Eye (tissue), 1 donor: ENCODE measurements at places on chromosomes 16 and 17.

GRCh38 chr16:17470908-17471718 is at the start of gene XYLT1:
Gene XYLT1, minus strand, starts transcription at chr16:17470960. Its CDS starts 164 bp downstream, at chr16:17470796.
- DNase-seq, result peak; percentile 88

DNA sequence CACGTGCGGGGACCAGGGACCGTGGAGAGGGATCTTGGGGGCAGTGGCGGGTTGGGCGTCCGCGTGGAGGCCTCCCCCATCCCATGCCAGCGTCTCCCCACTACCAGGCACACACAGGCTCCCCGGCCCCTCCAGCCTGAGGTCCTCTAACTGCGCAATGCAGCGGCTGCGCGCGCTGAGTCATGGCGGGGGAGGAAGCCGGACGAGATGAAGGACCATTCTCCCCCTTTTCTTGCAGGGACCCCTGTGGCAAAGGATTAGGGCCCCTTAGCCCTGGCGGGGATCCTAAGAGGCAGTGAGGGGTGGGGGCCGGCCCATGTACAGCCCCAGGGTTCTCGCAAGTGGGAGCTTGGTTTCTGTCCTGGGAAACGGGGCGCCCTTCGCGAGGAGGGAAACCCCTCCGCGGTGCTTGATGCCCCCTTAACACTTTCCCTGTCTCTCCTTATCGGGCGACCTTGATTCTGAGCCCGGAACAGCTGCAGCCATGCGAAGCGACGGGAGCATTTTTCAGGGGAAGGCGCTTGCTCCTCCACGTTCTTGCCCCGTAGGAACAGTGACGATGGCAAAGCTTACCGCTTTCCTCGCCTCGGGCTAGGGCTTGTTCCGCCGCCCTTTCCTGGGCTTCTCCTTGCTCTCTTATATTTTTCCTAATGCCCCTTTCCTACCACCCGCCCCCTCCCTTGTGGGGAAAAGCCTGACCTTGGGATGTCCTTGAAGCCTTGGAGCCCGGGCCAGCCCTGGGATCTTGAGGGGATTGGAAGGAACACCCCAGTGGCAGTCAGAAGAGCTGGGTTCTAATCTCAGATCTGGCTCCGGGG is 592 bp downstream of the ALDOA start:
- peak; percentile 74 for DNase-seq

- DNase-seq, result peak; percentile 65
Observed at GRCh38 chr17:7435676-7436555, 681 bp downstream of the TMEM102 start.

- peak; percentile 94 for DNase-seq
Observed at GRCh38 chr17:17681187-17681743, at the start of gene RAI1. Gene RAI1, plus strand, starts transcription at chr17:17681458. Its CDS starts 111,491 bp downstream, at chr17:17792949.

- peak; percentile 89 for DNase-seq
Observed at GRCh38 chr17:7560172-7561027, 1.3 kb upstream of the SENP3 start.

- DNase-seq, result no peak
Observed at GRCh38 chr17:41178843-41179616, 1.0 kb upstream of the KRTAP4-2 start.

DNA sequence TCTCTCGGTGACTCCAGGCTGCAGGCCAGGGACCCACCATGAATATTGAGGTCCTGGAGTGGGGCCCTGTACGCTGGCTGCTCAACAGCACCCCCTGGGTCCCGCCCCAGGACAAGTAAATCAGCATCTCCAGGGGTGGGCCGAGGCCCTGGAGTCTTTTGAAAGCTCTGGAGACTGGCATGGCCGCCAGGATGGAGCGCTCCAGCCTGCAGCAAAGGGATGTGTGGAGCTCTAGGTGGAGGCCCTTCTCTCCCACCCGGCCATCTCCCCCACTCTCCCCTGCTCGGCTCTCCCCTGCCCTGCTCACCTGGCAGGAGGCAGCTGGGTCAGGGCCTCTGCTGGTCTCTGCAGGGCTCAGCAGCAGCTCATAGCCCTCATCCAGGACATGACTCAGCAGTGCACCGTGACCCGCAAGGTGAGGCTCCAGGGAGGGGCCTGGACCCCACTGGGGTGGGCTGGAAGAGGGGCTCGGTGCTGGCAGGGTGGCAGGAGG is 16.6 kb downstream of the SGSH start:
- no peak for DNase-seq

DNA sequence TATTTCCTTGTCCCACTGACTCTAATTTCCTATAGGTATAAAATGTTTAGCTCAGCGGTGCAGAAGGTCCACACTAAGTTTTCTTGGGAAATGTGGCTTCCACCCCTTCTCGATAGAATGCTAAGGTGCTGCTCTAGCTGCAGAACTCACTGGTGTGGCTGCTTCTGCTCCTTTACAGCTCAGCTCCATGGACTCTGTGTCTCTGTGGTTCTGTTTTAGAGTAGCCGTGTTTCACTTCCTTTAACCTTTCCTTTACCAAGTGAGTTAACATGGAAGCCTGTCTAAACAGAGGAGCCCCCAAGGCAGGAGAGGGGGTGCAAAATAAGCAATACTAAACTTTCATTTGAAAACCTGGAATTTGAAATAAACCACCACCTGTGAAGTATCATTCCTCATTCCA is 65.3 kb downstream of the SPECC1 start:
- DNase-seq, result no peak

- DNase-seq, result peak; percentile 97
Observed at GRCh38 chr17:10697092-10698081, at the start of the genes ADPRM and SCO1. Gene ADPRM, plus strand, starts transcription at chr17:10697594. Its CDS starts 7,333 bp downstream, at chr17:10704927. Gene SCO1, minus strand, starts transcription at chr17:10697533. Its CDS starts 26 bp downstream, at chr17:10697507.

DNA sequence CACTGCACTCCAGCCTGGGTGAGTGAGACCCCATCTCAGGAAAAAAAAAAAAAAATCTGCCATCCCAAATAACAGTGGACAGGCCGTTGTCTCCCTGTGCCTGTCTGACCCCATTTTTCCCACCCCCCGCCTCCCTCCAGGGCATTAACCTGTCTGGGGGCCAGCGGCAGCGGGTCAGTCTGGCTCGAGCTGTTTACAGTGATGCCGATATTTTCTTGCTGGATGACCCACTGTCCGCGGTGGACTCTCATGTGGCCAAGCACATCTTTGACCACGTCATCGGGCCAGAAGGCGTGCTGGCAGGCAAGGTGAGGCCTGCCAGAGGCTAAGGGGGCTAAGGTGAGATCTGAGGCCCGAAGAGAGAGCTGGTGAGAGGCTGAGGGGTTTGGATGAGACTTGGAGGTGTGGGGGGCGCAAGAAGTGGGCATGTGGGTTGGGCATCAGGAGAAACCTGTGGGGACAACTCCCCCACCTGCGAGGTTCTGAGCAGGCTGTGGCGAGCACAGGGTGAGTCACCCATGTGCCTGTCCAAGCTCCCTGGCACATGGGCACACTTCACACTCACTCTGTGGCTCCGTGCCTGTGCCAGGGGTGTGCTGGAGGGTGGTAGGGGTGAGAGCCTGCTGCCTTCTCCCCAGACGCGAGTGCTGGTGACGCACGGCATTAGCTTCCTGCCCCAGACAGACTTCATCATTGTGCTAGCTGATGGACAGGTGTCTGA is 34.7 kb downstream of the ANKRD40 start:
- DNase-seq, result no peak

GRCh38 chr16:23670137-23670776 is 8.4 kb upstream of the PLK1 start:
- DNase-seq, result no peak

- no peak for DNase-seq
Observed at GRCh38 chr16:78939597-78939996, 660.9 kb downstream of the MAF start.

DNA sequence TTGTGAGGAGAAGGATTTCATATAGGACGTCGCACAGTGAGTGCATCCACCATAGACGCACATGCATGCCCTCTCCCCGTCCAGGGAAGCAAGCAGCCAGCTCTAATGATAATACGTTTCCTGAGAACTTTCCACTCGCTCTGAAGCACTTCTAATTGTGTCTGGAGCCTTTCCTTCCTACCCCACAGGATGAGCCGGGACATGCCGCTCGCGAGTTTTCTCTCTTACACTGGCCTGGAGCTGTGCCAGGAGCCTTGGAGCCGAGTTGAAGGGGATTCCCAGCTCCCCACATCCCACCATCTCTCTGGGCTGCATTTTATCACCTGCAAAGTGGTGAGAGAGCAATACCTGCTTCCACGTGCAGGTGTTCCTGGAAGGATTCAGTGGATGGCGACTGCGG is 368.1 kb downstream of the C16orf95 start:
- DNase-seq, result no peak

- no peak for DNase-seq
Observed at GRCh38 chr17:49842371-49842770, 5.5 kb downstream of the TAC4 start.

- DNase-seq, result no peak
Observed at GRCh38 chr17:75819116-75819515, 25.1 kb downstream of the UNC13D start.

DNA sequence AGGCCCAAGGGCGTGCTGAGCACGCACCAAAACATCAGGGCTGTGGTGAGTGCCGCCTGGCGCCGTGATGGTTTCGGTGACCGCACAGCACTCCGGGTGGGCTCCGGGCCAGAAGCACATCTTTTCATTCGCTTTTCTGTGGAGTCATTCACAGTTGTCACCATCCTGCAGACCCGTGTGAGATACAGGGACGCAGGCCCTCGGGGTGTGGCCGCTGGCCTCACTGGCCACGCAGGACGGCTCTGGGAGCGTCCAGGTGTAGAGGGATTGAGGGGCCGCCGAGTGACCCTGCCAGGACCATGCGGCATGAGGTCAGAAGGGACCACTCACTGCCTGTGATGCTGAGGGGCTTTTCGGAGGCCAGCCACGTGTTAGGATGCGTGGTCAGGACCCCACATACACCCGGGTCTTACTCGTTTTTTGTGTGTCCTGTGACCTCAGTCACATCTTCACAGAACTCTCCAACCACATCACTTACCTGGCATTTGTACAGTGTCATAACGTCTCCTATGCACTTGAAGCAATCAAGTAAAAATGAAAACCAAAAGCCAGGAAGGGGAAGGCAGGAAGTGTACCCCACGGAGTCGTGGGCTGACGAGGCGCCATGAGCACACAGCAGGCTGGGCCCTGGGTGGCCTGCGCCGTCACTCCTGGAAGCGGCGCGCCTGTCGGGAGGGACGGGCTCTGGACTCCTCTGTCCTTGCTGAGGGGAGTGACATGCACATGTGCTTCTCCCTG is 7.8 kb downstream of the ACSF3 start:
- DNase-seq, result no peak

- peak; percentile 93 for DNase-seq
Observed at GRCh38 chr17:43021741-43022512, at the start of gene VAT1. Gene VAT1, minus strand, starts transcription at chr17:43022385. Its CDS starts 63 bp downstream, at chr17:43022322.

GRCh38 chr17:65278050-65278819 is 141.1 kb downstream of the RGS9 start:
- DNase-seq, result peak; percentile 81

DNA sequence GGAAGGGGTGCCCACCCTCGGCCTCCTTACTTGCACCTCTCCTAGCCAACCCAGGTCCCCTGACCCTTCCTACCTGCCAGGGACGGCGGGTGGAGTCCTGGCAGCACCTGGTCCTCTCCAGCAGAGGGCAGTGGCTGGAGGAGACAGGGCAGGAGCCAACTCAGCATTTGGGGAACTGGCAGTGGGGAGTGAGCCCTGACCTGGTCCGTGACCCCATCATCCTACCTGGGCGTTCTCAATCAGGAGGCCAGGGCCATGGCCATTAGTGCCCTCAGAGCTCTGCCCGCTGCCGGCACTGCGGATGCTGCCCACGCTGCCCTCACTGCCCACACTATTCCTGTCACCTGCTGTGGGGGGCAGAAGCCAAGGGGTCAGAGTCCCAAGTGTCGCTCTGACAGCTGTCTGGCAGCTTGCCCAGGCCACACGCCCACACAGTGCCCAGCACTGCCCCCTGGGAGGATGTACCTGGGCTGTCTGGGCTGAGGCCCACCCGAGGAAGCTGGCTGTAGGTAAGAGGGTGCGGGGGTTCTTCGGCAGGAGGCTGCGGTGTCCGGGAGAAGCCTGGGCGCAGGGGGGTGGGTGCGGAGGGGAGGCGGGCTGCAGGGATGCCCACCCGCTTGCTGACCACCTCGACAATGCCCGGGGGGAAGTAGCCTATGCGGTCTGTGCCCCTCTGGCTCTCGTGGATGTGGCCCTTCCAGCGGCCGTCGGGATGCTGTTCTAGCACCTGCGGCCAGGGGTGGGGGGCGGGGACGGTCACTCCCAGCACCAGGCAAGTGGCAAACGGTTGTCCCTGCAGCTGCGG is 10.8 kb downstream of the CASKIN2 start:
- DNase-seq, result no peak

DNA sequence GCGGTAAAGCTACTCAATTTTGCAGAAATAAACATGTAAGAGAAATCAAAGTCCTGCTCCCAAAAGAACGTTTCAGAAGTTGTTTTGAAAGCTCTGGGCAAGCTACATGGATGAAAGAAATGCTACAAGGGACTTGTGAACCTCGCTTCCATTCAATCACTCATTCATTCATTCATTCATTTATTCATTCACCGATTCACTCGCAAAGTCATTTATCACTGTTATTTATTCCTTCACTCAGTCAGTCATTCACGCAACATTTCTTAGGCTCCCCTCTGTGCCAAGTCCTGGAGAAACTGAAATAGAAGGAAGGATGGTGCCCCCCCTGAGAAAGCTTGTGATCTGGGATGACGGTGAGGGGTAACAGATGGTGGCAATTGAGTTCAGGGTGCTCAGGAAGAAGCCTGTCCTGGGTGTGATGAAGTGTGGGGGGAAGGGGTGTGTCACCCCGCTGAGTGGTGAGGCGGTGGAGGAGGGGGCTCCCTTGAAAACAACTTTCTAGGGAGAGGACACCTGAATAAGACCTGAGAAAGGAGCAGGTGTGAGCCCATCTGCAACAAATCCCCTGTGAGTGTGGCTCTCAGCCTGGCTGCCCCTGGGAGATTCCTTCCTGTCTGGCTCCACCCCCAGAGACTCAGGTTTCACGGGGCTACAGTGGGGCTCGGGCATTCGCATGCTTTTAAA is 36.3 kb upstream of the PRSS54 start:
- DNase-seq, result no peak

DNA sequence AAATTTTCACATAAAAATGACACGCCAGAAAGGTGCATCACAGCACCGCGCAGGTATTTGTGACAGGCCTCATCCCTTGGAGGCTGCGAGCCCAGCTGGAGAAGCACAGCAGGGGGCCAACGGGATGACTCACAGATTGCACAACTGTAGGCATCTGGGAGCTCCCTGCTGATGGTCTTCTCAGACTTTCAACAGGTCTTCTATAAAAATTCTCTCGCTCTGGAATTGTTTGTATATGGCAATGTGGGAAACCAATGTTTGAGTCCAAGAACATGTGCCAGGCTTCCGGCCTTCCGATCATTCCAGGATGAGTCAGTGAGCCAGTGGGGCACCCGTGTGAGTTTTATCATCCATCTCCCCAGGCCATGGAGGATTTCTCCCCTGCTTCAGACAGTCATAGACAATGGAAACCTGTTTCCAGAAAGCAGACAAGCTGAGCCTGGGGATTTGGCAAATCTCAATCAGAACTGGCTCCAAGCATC is 24.1 kb upstream of the ADORA2B start:
- DNase-seq, result peak; percentile 18

GRCh38 chr16:85130705-85131028 is 18.4 kb upstream of the CIBAR2 start:
- no peak for DNase-seq

- peak; percentile 82 for DNase-seq
Observed at GRCh38 chr17:1039511-1040215, 42.7 kb downstream of the TIMM22 start.

- DNase-seq, result no peak
Observed at GRCh38 chr17:47618410-47618809, 31.3 kb upstream of the KPNB1 start.

- DNase-seq, result no peak
Observed at GRCh38 chr16:73998707-73999106, 297.9 kb upstream of the PSMD7 start.

- no peak for DNase-seq
Observed at GRCh38 chr17:49859991-49860953, 12.4 kb upstream of the TAC4 start.

GRCh38 chr17:36889770-36890349 is 47.4 kb upstream of the LHX1 start:
- no peak for DNase-seq
